ENCODE measurements at places on chromosomes 11 and 22.

DNA sequence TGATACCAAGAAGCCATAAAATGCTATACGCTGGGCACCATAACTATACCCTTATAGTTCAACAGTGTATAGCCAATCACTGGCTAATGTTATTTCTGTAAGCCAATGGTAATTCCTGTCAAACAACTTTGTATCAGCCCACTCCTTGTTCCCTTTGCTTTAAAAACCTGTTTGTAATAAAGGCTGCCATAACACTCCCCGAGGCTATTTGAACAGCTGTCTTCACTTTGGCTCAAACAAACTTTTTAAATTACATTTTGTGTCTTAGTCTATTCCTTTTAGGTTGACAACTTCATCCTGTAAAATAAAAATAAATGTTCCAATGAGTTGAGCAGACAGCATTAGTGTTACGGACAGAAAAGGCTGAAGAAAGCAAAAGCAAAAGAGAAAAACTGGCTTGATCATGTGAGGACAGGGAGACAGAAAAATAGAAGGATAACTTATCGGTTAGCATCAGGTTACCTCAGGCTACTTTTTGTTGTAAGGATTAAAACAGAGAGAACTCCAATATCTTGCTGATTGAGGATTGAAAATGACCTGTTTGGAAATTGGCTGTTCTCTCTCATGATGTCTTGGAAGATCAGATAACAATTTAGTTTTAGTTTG lies 95.0 kb downstream of the AASDHPPT start:
- DNase-seq = no peak

DNA sequence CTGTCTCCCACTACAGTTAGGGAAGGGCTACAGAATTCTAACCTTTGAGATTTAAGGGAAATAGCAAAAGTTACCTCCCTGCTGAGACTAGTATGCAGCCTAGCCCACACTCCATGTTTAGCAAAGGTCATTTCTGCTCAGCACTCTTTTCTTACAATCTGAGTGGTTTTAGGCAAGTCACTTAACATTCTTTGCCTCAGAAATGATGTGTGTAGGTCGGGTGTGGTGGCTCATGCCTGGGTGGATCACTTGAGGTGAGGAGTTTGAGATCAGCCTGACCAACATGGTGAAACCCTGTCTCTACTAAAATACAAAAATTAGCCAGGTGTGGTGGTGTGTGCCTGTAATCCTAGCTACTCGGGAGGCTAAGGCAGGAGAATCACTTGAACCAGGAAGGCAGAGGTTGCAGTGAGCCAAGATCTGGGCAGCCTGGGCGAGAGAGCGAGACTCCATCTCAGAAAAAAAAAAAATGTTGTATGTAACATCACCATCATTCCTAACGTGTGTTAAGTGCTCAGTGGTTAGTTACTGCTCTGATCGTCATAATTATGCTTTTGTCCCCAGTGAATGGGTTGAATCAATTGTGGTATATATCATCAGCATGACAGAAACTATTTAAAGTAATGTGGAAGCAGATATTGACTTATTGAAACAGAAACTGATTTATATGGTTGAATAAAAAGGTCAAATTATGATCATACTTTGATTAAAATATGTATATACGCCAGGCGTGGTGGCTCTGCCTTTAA lies 55.0 kb downstream of the COPB1 start:
- no peak for DNase-seq

- peak; percentile 16 for DNase-seq
Measured at GRCh38 chr11:113311536-113311935, 2.8 kb upstream of the TTC12 start.

GRCh38 chr22:42805016-42805997 lies 51.8 kb downstream of the ARFGAP3 start:
- no peak for DNase-seq

GRCh38 chr11:60235321-60235720 lies 7.6 kb downstream of the MS4A4E start:
- DNase-seq = no peak

DNA sequence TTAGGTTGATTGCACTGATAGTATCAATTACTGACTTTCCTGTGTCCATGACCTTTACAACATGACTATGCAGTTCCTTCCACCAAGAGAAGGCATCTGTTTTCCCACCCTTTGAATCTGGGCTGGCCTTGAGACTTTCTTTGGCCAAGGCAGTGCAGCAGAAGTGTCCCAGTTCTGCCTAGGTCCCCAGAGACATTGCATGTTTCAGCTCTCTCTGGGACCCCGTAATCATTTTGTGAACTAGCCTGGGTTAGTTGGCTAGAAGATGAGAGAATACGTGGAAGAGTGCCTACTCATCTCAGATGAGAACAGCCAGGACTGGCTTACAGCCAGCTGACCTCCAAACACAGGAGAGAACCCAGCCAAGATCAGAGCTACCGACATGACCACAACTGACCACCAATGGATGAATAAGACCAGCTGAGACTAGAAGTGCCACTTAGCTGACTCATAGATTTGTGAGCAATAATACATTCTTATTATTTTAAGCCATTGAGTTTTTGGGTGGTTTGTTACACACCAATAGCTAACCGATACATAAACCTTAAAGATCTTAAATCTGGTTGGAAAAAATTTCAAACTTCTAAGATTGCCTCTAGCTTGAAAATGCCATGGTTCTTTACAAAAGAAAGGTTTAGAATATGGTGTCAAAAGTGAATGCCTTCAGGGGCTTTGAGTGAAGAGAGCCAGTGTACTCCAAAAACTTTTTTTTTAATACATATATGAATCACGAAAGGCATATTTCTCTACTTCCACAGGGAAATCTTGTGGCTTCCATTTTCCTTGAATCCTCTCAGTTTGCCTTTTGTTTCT lies 145.2 kb downstream of the FBXO7 start:
- peak; percentile 69 for DNase-seq

Data from cardiac fibroblast (primary cell).